Regular cardiac myocyte (primary cell): ENCODE measurements at places on chromosomes 3 and 15. TPM values are rescaled to one million over a fixed set of nuclear protein-coding genes. Genes with fewer than 3 reads are reported as not detected.

DNAH12 gene
- total RNA-seq = under 0.01 and 0.28 TPM in 2 replicates

RASL12 gene
- total RNA-seq = 0.19 and 1.1 TPM in 2 replicates

CYP1A2 gene
- not detected in 2 replicates for total RNA-seq

ZIC4 gene
- not detected in 2 replicates for total RNA-seq

MON1A gene
- total RNA-seq = 12.7 and 19.2 TPM in 2 replicates

KAT2B gene
- 5.6 and 11.3 TPM in 2 replicates for total RNA-seq

AMIGO3 gene
- 0.28 TPM in 1 of 2 replicates, not detected in the other for total RNA-seq

TUSC7 gene
- total RNA-seq = not detected in 2 replicates

GCNT3 gene
- total RNA-seq = under 0.01 and 0.56 TPM in 2 replicates

GRAMD1C gene
- total RNA-seq = 3.7 and 7.5 TPM in 2 replicates

FGF12 gene
- total RNA-seq = not detected in 2 replicates

MUC20 gene
- total RNA-seq = 0.28 and 0.38 TPM in 2 replicates

CA12 gene
- 60.4 and 195 TPM in 2 replicates for total RNA-seq

MAGI1 gene
- total RNA-seq = 28.9 and 40.3 TPM in 2 replicates

ZNF660 gene
- total RNA-seq = 0.77 and 3.1 TPM in 2 replicates

CLRN1 gene
- total RNA-seq = not detected in 2 replicates

TMEM207 gene
- total RNA-seq = not detected in 2 replicates

ARGFX gene
- not detected in 2 replicates for total RNA-seq

IL17RD gene
- total RNA-seq = 1.5 and 1.7 TPM in 2 replicates

SCG3 gene
- total RNA-seq = not detected in 2 replicates

SLCO2A1 gene
- total RNA-seq = under 0.01 and 0.28 TPM in 2 replicates

LTF gene
- 0.38 and 2.0 TPM in 2 replicates for total RNA-seq

SH3GL3 gene
- total RNA-seq = not detected in 2 replicates

ERICH6 gene
- under 0.01 TPM in 1 of 2 replicates, not detected in the other for total RNA-seq

MAP6D1 gene
- total RNA-seq = 2.9 and 3.4 TPM in 2 replicates

SLC38A3 gene
- total RNA-seq = not detected in 2 replicates

TOP2B gene
- total RNA-seq = 63.7 and 77.1 TPM in 2 replicates

IQCH gene
- 3.1 and 3.4 TPM in 2 replicates for total RNA-seq

FMN1 gene
- 0.58 and 0.85 TPM in 2 replicates for total RNA-seq

AHSG gene
- not detected in 2 replicates for total RNA-seq

CHST13 gene
- total RNA-seq = not detected in 2 replicates
